Aorta (tissue), 5 donors: ENCODE measurements at places on chromosomes 1 and 21. TPM values are rescaled to one million over a fixed set of nuclear protein-coding genes. Genes with fewer than 3 reads are reported as not detected.

Gene NPR1
- 116 TPM for total RNA-seq

Gene SLC19A1
- 8.4 TPM for total RNA-seq

DNA sequence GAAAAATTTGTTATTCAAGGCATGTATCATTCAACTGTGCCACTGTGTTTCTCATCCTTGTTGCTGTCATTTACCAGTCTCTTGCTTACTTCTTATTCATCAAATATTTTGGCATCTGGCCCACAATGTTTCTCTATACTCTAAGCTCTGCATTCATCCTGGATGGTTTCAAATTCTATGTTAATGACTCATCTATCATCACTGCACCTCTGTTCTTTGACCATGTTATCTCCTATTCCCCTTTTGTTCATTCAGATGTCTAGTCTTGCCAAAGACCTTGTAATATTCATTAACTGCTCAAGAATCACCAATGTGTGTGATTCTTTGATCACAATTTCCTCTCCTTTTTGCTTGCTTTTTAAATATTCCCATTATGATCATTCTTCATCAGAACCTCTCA is 54.6 kb upstream of the PRKACB start:
- no peak for DNase-seq

GRCh38 chr1:113981962-113982931 is 3.0 kb downstream of the OLFML3 start:
- DNase-seq = peak; percentile 87

- DNase-seq = no peak
Observed at GRCh38 chr21:42970946-42971653, 3.3 kb upstream of the PKNOX1 start.

DNA sequence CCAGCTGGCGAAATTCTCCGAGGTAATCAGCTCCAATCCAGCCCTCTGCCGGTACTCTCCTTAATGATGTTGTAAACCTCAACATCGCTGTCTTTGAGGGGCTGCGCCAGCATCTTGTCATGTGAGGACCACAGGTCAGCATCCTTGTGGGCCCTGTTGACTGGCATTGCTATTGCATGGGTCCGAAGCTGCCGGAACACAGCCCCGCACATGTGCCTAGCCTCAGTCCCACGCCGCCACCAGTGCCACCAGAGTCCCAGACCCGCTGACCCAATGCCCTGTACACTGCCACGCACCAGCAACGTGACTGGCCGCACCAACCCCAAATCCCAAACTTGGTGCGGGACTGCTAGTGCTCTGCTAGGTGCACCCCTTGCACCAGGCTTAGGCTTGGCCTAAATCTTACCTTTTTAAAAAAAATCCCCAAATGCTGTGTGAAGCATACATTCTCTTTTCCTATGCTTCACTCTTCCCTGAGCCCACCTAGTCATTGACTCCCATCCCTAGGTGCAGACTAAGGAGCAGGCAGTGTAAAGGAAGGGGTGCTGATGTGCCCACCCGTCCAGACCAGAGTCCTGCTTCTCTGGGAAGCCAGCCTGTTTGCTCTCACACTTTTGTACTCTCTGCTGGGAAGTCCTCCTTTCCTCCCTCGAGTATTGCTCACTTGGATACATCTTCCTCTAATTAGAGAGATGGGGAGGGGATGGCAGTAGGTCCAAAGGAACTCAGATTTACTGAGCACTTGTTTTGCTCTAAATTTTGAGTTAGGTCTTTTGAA is 81.9 kb upstream of the ARTN start:
- DNase-seq = no peak

DNA sequence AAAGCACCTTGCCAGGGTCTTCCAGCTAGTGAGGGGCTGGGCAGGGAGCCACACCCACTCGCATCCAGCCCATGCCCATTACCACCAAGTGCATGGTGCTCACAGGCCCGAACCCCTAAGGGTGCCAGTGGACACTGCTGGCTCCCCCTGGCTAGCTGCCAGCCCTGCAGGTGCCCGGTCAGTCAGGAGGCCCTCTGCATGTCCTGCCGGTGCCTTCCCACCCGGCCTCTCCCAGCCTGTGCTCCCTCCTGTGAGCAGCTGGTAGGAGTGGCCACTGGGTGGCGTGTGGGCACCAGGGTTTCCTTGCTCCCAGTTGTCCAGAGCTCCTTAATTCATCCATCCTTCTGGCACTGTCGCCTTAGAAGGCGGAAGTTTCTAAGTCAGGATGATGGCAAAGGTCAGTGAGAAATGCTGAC is 33.4 kb downstream of the QSOX1 start:
- DNase-seq = peak; percentile 64

DNA sequence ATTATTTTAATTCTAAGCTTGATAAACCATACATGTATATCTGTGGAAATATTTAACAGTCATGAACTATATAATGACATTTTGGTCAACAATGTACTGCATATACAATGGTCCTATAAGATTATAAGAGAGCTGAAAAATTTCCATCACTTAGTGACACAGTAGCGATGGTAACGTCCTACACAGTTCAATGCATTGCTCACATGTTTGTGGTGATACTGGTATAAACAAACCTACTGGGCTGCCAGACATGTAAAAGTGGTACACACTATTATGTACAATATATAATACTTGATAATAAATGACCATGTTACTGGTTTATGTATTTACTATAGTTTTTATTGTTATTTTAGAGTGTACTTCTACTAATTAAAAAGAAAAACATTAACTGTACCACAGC is 841.9 kb downstream of the LTN1 start:
- no peak for DNase-seq
